H9 (cell line): ENCODE measurements at places on chromosomes 3 and 15. TPM values are rescaled to one million over a fixed set of nuclear protein-coding genes. Genes with fewer than 3 reads are reported as not detected.

Gene APOD
- total RNA-seq, result not detected in 2 replicates

Gene GATM
- total RNA-seq, result 9.0 and 10.7 TPM in 2 replicates

Gene RPUSD3
- total RNA-seq, result 59.5 TPM in 2 replicates

DNA sequence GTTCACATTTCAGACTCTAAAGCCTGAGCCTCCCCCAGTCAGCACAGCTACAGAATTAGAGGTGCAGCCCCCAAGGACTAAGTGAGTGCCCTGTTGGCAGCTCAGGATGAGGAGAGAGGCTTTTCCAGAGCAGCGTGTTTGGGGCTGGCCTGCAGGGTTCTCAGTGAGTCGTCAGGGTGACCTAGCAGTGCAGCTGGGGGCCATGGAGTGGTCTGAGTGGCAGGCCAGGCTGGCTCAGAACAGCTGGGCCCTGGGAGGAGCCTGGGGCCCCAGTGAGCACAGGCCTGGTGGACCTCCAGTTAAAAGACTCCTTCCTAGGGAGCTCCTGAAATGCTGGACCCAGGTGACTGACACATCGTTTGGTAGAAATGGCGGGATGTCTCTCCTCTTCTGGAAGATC, 108.3 kb downstream of the SLC49A4 start:
- H3K36me3 ChIP-seq, result no peaks in the 10 kb centered on the region
- H3K4me1 ChIP-seq, result no peaks in the 10 kb centered on the region
- peak; percentile 64 for DNase-seq
- H3K27me3 ChIP-seq, result no peaks in the 10 kb centered on the region
- no peak overlapping the region for H3K27ac ChIP-seq

DNA sequence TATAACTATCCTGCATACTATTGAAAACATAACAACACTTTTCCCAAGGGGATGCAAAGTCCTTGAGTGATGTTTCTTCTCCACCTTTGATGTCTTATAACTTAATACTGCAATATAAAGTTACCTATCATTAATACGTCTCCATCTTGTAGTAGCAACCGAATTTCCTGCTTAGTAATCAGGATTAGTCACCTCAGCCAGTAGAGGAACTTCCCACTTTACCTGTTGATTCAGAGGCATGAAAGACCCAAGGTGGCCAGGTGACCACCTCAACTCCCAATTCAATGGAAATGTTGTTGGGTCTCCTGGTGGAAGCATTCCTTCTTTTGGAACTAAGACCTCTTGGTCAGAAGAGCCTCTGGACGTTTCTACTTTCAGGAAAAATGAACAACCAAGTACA, 3.5 kb upstream of the TMCC1 start:
- H3K36me3 ChIP-seq, result peaks cover 13% of the 10 kb centered on the region
- no peaks in the 10 kb centered on the region for H3K4me1 ChIP-seq
- no peaks in the 10 kb centered on the region for H3K27me3 ChIP-seq
- DNase-seq, result no peak
- no peak overlapping the region for H3K27ac ChIP-seq

GRCh38 chr3:144235489-144235888, 263.9 kb downstream of the DIPK2A start:
- no peak overlapping the region for H3K4me3 ChIP-seq
- H3K4me1 ChIP-seq, result no peaks in the 10 kb centered on the region
- no peak overlapping the region for H3K27ac ChIP-seq
- DNase-seq, result no peak

DNA sequence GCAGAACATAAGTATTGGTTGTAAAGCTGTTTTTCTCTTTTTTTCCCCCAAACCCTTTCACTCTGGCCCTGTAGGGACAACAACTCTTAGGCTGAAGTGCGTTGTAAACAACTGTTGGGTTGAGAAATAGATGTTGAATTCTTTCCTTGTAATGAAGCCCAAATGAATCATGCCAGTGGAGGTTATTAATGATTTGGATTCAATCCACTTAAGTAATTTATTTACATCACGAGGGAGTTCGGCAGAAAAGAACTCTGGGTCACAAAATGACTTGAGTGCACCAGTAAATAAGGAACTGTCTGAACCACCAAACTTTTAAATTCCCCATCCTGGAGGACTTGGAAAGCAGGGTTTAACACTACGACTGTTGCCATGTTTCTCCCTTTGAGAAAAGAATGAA, 218.9 kb downstream of the PDZRN3 start:
- H3K36me3 ChIP-seq, result peaks cover 7% of the 10 kb centered on the region
- no peaks in the 10 kb centered on the region for H3K27me3 ChIP-seq
- H3K4me1 ChIP-seq, result no peaks in the 10 kb centered on the region
- no peak for DNase-seq

DNA sequence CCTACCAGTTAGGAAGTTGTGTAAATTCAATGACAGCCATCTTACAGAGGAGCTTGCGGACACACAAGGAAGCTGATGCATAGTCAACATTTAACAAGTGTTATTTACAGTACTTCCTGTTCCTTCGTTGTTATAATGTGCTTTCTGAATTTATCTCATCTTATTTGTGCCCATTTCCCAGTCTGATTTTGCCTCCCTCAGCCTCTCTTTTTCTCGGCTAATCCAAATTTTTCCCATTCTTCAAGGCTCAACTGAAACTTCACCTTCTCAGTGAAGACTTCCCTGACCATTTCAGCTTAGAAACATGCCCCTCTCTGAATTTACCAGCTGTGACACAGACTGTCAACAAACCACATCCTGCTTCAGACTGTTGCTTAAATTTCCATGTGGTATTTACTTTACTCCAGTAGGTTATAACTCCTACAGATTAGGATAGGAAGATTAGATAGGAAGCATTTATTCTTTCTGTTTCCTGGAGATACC, 55.7 kb upstream of the CP start:
- DNase-seq, result no peak
- H3K36me3 ChIP-seq, result no peaks in the 10 kb centered on the region
- no peaks in the 10 kb centered on the region; the same call in 1 of the 2 replicates for H3K4me1 ChIP-seq

DNA sequence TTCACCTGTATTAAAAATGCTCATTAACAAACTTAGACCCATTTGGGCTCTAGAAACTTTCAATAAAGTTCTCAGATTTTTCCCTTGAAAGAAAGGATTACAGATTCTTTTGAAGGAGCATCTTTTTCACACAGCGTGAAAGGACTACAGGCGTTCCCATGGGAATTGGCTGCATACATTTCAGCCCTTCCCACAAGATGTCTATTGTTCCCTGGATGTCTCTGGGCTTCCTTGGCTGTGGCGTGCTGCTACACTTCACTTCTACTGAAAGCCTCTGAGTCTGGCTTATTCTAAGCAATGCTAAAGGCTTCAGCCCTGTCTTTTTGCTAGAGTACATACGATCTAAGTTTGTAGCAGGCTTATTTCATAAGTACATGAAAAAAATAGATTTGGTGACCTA, 1.4 kb downstream of the VEPH1 start:
- no peaks in the 10 kb centered on the region for H3K27me3 ChIP-seq
- H3K36me3 ChIP-seq, result no peaks in the 10 kb centered on the region
- DNase-seq, result peak; percentile 32
- no peak overlapping the region for H3K4me3 ChIP-seq
- no peak overlapping the region for H3K27ac ChIP-seq

DNA sequence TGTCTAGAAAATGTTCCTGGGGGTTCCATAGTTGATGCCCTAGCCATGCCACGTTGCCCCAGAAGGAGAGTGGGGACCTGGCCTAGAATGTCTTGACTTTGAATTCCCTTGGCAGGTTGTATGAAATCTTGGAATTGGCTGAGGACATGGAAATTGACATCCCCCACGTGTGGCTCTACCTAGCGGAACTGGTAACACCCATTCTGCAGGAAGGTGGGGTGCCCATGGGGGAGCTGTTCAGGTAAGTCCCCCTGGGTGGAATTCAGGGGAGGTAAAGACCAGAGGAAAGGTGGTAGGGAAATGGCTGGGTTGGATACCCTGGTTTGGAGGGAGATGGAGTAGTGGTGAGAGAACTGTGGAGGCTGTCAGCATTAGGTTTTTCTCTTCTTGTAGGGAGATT, 8.9 kb upstream of the FAM131A start:
- no peaks in the 10 kb centered on the region for H3K4me1 ChIP-seq
- no peak overlapping the region for H3K4me3 ChIP-seq
- H3K36me3 ChIP-seq, result peaks cover 88% of the 10 kb centered on the region; the same call in 2 of the 3 replicates
- DNase-seq, result no peak
- H3K27ac ChIP-seq, result no peak overlapping the region

DNA sequence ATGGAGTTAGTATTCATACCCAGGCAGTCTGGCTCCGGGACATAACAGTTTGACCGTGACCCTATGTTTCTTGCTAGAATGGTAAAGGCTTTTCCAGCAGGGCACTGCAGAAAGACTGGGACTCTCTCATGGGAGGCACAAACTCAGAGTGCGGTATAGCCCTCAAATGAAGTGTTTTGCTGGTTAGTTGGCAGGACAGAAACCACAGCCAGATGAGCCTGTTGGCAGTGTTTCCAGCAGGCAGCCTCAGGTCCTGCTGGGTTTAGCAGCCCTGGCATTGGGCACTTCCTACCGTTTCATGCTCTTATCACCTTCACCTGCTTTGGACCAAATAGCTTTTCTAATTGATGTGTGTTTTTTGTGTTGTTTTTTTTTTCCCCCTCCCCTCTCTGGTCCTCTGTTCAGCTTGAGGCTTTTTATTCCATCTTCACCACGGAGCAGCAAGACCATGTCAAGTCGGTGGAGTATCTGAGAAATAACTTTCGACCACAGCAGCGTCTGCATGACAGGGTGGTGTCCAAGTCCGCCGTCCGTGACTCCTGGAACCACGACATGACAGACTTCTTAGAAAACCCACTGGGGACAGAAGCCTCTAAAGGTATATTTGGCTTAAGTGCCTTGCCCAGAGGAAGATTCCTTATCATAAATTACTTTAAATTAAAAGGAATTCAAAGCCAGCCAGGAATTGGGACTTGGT, 205.6 kb downstream of the FEZF2 start:
- no peak overlapping the region for H3K27ac ChIP-seq
- no peaks in the 10 kb centered on the region for H3K27me3 ChIP-seq
- peaks cover 25% of the 10 kb centered on the region for H3K36me3 ChIP-seq
- H3K4me3 ChIP-seq, result no peak overlapping the region
- DNase-seq, result no peak

GRCh38 chr3:13536832-13537231, 12.1 kb upstream of the FBLN2 start:
- no peaks in the 10 kb centered on the region for H3K36me3 ChIP-seq
- H3K27me3 ChIP-seq, result no peaks in the 10 kb centered on the region
- no peak overlapping the region for H3K4me3 ChIP-seq
- no peak overlapping the region for H3K27ac ChIP-seq
- H3K4me1 ChIP-seq, result peaks cover 3% of the 10 kb centered on the region; the same call in 1 of the 2 replicates
- DNase-seq, result no peak

DNA sequence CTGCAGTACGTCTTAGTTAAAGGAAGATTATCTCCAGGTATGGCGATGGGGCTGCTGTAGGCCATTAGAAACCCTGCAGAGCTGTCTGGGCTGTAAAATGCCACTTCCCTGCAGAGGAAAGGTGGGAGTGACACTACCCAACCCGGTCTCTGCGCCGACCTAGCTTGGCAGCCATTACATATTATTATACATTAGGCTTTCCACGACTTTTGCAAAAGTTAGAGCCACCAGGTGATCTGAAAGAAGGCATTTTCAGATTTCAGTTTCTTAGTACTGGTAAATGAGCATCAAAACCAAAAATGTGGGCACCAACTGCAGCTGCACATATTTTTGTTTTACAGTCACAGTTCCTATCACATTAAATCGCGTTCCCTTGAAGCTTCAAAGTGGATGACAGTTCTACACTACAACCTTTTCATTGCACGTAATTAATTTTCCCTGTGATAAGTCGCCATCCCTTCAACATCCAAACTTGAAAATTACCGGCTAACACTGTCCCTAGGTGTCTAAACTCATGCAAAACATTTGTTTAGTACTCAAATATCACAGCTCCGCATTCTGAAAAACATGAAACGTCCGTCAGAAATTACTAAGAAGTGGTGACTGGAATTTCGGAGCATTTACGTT, 81.4 kb upstream of the CHD2 start:
- no peaks in the 10 kb centered on the region for H3K36me3 ChIP-seq
- H3K27me3 ChIP-seq, result no peaks in the 10 kb centered on the region
- H3K27ac ChIP-seq, result no peak overlapping the region
- H3K4me3 ChIP-seq, result peak overlapping the region; percentile 68
- no peak for DNase-seq

DNA sequence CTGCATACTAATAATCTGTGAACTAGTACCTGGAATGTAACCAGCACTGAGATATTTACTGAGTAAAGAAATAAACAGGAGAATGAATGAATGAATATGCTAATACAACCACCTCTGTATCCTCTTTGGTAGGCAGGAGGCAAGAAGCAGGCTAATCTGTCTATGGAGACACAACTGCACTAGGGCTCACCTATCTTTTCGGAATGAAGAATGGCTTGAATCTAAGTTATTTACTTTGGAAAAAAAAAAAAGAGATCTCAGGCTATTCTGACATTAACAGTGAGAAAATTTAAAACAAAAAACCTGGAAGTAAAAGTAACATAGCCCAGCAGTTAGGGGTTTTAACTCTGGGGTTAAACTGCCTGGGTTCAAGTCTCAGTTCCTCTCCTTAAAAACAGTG, 174.2 kb downstream of the FOXP1 start:
- no peaks in the 10 kb centered on the region for H3K36me3 ChIP-seq
- no peaks in the 10 kb centered on the region; the same call in 1 of the 2 replicates for H3K4me1 ChIP-seq
- no peak for DNase-seq
- no peak overlapping the region for H3K4me3 ChIP-seq
- H3K27me3 ChIP-seq, result no peaks in the 10 kb centered on the region

Gene SCG5
- 23.9 and 24.2 TPM in 2 replicates for total RNA-seq

DNA sequence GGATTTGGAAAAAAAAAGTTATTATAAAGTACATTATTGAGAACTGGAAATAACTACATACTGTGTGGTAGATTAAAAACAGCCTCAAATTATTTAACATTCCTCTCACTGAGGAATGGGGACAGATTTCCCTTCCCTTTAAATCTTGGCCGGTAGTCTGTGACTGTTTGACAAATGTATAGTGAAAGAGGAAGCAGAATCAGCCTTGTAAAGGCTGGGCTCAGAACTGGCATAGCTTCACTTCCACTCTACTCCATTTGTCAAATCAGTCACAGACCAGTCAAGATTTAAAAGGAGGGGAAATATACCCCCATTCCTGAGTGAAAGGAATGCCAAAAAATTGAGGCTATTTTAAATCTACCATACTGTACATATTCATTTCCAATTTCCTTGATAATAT, 18.2 kb upstream of the B4GALT4 start:
- no peak overlapping the region for H3K27ac ChIP-seq
- H3K4me3 ChIP-seq, result no peak overlapping the region
- H3K36me3 ChIP-seq, result no peaks in the 10 kb centered on the region; the same call in 2 of the 3 replicates
- no peak for DNase-seq
- H3K4me1 ChIP-seq, result peaks cover 10% of the 10 kb centered on the region; the same call in 1 of the 2 replicates
- H3K27me3 ChIP-seq, result no peaks in the 10 kb centered on the region

Gene TF
- 0.09 and 0.18 TPM in 2 replicates for total RNA-seq

Gene LAMB2
- total RNA-seq, result 121 and 130 TPM in 2 replicates

Gene ACOX2
- 0.85 and 1.6 TPM in 2 replicates for total RNA-seq
